ENCODE measurements at places on chromosomes 16 and 17.

DNA sequence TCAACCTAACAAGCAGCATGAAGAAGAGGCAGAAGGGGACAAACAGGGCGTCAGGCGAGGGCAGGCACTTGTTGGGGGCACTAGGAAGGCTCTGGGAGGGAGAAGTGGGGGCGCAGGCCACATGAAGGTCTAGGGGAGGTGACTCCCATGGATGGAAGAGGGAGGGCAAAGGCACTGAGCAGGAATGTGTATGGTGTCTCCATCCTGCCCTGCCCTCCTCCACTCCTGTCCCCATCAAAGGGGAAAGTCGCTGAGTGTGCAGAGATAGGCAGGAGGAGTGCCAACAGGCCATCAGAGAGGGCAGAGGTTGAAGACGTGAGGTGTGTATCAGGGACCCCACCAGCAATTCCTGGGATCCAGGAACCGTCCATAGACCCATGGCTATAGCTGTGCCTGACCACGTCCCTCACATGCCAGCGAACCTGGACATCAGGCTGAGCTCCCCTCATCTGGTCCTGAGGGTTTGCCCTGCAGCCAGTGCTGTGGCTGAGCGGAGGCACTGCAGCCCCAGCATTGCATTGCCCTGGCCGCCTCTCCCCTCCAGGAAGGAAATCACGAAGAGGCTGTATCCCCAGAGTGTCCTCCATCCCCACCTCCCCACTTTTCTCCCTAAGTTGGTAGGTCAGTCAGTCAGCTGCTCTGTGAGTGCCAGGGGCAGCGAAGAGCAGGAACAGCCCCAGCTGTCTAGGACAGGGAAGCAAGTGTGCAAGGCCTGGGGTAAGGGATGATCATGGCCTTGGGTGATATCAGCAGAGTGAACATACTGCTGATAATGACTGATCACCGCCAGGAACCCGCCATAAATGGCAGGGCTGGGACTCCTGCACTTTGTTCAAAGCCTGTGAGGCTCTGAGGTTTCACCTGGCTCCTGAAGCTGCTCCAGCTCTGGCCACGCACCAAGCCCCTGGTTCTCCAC lies 6.2 kb upstream of the CYB561 start:
- DNase-seq: no peak

GRCh38 chr17:48052956-48053757 lies 5.0 kb downstream of the NFE2L1 start:
- DNase-seq: peak; percentile 89

DNA sequence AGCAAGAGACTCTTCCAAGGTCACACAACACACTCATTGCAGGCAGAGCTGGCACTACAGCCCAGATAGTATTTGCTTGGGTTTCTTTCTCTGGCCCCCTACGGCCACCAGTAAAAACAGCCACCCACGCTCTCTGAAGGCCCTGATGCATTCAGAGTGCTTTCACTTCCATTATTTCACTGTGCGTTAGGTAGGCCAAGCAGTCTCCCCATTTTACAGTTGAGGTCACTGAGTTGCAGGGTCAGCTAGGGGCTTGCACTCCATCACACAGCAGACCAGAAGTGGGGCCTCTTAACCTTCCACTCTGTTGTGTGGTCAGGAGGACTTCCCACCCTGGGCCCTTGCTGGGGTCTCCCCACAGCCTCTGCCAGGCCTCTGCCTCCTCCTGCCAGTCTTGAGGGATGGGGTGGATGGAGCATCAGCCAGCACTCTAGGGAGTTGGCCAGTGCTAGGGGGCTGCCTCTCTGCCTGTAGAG lies 2.5 kb downstream of the TBX21 start:
- no peak for DNase-seq

GRCh38 chr17:17128476-17129075 lies 77.6 kb downstream of the PLD6 start:
- DNase-seq: no peak

DNA sequence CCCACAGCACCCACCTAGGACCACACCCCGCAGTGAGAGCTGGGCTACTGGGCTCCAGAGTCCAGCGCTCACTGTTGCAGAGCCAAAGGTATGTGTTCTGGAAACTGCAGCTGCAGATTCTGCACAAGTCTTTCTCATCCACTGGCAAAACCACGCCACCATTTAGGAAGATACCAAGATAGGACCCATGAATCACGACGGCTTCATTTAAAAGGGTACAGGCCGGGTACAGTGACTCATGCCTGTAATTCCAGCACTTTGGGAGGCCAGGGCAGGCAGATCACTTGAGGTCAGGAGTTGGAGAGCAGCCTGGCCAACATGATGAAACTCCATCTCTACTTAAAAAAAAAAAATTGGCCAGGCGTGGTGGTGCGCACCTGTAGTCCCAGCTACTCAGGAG lies 18.8 kb downstream of the FOXF1 start:
- peak; percentile 1 for DNase-seq

GRCh38 chr17:42067371-42068091 lies 17.1 kb upstream of the C17orf113 start:
- peak; percentile 50 for DNase-seq
